PC-3 (cell line): ENCODE measurements at places on chromosomes 2 and 18.

DNA sequence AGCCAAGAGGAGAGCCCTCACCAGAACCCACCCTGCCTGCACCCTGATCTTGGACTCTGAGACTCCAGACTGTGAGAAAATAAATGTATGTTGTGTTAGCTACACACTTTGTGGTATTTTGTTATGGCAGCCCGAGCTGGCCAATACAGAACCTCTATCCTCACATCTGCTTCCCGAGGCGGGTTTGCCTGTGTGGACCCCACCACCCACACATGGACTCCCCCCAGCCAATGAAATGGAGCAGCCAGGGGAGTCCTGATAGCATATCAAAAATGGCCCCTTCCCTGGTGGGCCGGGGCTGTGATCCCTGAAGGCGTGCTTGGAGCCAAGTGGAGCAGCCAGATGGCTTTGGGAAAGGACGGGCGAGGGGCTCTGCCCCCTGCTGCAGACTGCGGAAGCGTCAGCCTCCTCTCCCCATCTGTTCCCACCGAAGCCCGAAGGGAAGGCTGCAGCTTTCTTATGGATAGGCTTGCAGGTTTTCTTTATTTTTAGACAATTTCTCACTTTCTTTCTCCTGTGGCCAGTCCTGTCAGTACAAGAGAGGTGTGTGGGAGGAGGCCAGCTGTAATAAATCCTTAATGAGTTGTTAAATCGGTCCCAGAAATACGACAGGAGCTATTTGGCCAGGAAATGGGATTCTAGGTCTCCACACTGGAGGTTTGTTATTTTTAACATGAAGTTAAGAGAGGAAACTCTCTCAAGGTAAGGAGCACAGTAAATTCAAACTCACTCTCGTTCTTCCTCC, 34.4 kb downstream of the TEX51 start:
- no peak for DNase-seq

- peak; percentile 66 for DNase-seq
Observed at GRCh38 chr2:232761301-232761907, 15.0 kb downstream of the KCNJ13 start.

- DNase-seq: no peak
Observed at GRCh38 chr2:225425284-225425683, 25.8 kb downstream of the NYAP2 start.

GRCh38 chr2:241329669-241330615, 14.2 kb downstream of the SEPTIN2 start:
- DNase-seq: no peak

GRCh38 chr18:35348001-35348400, 3.8 kb upstream of the ZNF24 start:
- no peak for DNase-seq

DNA sequence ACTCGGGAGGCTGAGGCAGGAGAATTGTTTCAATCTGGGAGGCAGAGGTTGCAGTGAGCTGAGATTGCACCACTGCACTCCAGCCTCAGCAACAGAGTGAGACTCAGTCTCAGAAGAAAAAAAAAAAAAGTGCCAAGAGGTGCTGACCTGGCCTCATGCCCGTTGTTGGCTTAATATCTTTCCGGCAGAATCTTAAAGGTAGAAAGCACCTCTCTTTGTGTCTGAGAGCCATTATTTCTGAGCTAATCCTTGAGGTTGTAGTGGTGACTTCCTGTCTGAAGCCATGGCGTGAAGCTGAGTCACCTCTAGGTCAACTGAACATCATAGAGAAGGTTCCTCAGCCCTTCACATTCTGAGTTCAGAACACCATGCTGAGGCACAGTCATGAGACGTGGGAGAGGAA, 60.4 kb downstream of the WDSUB1 start:
- DNase-seq: peak; percentile 47

- DNase-seq: no peak
Observed at GRCh38 chr2:64481665-64482064, 27.7 kb downstream of the LGALSL start.
